ENCODE measurements at places on chromosomes 11 and 22.

GRCh38 chr11:120800206-120800605 lies 223.7 kb upstream of the TBCEL start:
- no peak for DNase-seq

- DNase-seq, result no peak
Measured at GRCh38 chr11:9884601-9885000, 220.7 kb downstream of the SWAP70 start.

DNA sequence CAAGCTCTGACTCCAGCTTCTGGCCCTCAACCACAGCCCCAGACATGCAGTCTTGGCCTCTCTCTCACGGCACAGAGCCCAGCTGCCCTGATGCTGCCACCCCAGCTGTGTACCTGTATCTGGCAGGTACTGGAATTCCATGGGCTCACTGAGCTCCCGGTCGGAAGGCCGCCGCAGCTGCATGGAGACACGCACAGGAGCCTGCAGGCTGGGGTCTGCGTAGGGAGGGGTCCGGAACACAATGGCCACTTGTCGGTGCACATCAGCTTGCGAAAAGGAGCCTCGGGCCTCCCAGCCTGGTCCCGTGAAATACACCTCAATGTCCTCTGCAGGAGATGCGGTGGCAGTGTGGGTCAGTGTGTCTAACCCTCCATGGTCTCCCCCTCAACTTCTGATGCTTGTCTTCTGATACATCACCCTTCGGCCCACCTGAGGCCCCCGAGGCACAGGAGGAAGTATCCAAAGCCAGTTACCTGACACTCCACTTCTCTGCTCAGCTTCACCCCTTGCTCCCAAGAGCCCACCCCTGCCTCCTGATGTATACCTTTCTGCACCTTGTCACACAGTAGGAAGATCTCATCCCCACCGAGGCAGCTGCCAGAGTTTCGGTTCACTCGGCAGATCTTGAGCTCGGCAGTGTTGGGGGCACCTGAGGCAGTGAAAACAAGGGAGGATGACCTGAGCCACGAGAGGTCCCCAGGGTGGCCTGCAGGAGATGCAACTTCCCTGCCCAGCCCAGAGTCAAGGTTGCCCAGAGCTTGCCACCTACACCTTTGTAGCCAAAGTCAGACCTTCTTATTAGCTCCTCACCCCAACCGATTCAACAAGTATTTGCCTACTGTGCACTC lies 4.3 kb downstream of the RELA start:
- DNase-seq, result no peak

- no peak for DNase-seq
Measured at GRCh38 chr11:96964661-96965060, 574.8 kb downstream of the JRKL start.

- DNase-seq, result no peak
Measured at GRCh38 chr11:3008746-3009336, 16.7 kb upstream of the NAP1L4 start.

- no peak for DNase-seq
Measured at GRCh38 chr22:46547883-46548244, 10.4 kb upstream of the CELSR1 start.

DNA sequence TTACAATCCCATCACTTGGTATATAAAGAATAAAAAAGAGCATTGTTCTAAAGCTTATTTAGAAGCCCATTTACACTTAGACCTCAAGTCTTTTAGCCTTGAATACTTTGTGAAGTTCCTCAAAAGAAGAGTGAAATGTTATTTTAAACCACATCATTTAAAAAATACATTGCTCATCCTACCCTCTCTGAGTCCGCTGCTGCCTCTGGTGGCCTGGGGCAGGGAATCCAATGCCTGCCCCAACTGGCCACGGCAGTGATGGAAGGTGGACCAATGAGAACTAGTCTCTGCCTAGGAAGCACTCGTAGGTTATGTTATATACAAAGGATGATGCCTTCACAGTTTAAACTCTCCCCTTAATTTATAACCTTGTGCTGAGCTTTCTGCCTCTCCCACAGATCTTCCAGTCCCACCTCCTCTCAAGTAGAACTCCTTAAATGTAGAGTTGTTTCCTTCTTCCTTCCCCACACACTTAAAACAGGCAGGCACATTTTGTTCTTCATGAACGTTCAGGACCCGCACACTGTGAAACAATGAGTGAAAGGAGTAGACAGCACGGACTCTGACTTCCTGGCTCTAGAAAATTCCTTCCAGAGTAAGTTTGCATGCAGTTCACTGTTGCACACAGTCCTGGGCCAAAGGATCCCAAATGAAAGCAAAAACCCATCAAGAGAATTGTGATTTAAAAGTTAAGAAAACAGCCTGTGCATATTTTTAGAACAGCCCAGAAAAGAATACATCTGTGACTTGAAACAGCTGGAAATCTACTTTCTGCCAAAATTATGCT lies 167.8 kb downstream of the RRAS2 start:
- no peak for DNase-seq

DNA sequence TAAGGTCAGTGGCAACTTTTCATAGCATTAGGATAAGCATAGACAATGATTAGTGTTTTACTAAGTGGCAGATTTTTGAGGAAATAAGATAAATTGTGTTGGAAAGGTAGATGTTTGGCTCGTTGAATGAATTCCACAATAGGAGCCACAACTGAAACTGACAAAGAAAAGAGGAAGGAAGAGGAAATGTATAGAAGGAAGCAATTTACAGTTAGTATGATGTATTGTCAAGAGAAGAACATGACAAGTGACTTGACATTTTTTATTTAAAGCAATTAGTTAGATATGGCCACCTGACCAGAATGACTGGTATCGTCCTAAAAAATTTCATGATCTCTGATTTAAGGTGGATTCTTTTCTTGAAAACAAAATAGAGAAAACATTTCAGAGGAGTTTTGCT lies 3.1 kb upstream of the RAG2 start:
- no peak for DNase-seq

- no peak for DNase-seq
Measured at GRCh38 chr22:38462960-38463784, 4.7 kb upstream of the KDELR3 start.

- DNase-seq, result no peak
Measured at GRCh38 chr11:11073996-11074395, 216.1 kb upstream of the ZBED5 start.

DNA sequence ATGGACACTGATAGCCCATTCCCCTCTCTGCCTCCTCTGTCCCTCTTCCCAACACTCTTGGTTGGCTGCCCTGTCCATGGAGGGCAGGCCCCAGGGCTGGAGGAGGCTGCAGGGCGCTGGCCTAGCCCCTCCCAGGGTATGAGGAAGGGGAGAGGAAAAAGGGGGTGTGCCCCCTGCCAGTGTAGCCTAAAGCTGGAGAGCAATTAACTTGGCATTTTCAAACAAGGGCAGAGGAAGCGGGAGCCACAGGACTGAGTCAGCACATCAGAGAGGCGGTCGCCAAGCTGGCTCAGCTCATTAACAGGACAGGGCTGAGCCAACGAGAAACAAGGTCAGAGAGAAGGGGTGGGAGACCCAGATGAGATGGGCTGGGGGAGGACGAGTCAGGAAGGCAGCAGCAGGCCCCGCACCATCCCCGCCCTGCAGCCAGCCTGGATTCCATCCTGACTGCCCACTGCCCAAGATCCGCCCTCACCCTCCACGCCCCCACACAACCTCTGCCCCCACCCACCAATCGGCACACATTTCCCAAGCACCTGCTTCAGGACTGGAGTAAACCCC lies 76.3 kb downstream of the BUD13 start:
- no peak for DNase-seq

- DNase-seq, result no peak
Measured at GRCh38 chr22:26431261-26431995, 2.4 kb downstream of the ASPHD2 start.

DNA sequence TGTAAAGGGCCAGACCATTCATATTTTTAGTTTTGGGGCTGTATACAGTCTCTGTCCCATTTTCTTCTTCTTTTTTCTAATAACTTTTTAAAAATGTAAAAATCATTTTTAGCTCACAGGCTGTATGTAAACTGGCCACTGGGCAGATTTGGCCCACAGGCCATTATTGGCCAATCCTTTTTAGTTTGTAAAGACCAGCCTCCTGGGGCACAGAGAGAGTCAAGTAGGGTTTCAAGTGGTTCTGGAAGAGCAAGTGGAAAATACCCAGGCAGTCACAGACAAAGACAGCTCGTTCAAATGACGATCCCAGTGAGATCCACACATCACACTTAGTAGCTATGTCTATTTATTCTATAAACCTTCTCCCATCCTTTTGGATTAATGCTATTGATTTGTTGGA lies 150.2 kb upstream of the ARHGAP20 start:
- DNase-seq, result no peak

DNA sequence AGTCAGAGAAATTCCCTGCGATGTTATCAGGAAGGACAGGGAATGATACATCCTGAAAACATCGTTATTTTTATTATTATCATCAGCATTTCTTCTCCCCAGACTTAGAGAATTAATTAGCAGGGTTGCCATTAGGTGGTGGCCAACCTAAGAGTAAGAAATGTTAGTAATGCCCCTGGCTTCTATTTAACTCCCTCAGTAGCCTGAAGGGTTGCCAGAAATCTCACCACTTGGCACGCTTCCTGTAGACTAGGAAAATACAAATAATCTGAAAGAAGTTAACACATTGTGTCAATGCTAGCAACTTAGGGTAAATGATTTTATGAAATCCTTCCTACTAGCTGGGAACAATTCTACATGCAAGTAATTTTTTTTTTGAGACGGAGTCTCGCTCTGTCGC lies 45.5 kb downstream of the ENDOD1 start:
- no peak for DNase-seq

DNA sequence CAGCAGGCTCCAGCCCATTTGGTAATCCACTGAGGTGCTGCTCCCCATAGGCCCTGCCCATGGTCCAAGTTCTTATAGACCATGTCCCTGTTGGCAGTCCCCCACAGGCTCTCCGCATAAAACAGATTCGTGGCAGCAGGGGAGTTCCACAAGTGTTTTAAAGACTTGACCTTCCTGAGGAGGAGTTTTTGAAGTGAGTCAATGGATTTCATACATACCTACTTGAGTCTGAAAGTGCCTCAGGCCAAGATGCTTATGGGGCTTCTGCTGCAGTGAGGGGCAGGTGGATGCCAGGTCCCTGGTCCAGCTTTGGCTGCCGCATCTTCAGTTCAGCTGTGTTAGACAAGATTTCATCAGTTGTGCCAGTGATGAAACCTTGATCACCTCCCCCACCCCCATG lies 43.3 kb downstream of the CABIN1 start:
- no peak for DNase-seq

DNA sequence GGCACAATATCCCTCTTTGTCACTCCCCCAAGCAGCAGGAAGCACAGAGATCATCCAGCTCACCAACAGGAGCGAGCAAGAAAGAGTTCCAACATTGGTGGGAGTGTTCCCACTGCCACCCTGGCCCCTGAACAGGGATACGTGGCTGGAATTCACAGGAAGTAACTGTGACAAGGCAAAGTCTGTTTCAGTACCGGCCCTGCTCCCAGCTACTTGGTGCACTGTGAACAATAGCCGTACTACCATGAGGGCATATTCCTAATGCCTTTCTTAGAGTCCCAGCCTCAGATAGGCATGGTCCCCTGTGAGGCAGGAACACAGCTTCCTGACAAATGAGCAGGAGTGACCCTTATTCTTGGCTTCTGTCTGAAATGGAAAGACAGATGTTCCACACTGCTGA lies 1.8 kb upstream of the SLC37A2 start:
- DNase-seq, result no peak

- no peak for DNase-seq
Measured at GRCh38 chr11:35232891-35233330, 93.9 kb downstream of the CD44 start.

DNA sequence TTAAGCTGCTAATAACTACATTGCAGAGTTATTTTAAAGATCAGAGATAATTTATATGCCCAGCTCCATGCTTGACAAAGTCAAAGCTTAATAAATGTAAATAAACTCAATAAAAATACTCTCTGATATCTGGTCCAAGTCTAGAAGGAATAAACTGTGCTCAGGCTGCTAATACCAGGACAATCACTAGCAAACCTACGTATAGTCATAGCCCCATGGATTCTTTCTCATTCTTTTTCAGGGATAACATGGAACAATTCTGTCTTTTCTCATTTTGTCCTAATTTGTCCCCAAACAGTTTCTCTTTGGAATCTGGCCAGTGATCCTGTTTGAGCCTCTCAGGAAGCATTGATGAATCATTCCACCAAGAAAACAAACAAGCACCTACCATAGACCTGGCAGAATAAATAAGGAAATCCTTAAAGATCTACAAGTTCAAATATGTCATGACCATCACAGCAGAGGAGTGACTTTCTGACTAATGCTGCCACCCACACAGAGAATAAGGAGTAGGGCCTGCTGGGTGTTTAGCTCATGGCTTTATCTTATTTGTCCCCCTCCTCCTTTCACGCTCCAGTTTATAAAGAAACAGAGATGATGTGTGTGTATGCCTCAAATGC lies 14.1 kb upstream of the B3GNT6 start:
- no peak for DNase-seq

GRCh38 chr22:26592421-26592891 lies 2.5 kb upstream of the TPST2 start:
- no peak for DNase-seq

DNA sequence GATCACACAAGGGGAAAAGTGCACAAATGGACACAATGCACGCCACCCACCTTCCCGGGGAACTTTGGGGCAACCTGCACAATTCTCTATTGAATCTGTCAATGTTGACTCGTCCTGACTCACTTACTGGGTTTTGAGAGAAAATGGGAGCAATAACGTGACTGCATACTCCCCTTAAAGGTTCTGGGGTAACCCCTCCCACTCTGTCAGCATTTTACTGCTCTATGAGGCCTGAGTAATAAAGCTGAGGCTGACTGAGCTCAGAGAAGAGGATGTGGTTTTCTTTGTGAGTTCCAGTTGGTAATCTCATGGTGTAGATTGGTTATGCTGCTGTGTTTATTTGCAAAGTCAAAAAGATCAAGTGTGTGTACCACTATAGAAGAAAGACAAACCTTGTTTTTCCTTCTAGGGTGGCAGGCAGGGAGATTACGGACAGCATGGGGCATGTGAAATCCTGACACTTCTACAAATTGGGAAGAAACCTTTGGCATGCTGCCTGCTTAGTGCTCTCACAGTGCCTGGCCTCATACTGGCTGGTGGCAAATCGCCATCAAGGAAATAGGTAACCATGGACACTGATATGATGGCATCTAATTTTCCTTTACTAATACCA lies 16.1 kb upstream of the APOA1 start:
- peak; percentile 72 for DNase-seq

GRCh38 chr22:24191381-24191841 lies 10.1 kb downstream of the SUSD2 start:
- no peak for DNase-seq

- no peak for DNase-seq
Measured at GRCh38 chr11:1791912-1792311, 28.2 kb upstream of the CTSD start.

DNA sequence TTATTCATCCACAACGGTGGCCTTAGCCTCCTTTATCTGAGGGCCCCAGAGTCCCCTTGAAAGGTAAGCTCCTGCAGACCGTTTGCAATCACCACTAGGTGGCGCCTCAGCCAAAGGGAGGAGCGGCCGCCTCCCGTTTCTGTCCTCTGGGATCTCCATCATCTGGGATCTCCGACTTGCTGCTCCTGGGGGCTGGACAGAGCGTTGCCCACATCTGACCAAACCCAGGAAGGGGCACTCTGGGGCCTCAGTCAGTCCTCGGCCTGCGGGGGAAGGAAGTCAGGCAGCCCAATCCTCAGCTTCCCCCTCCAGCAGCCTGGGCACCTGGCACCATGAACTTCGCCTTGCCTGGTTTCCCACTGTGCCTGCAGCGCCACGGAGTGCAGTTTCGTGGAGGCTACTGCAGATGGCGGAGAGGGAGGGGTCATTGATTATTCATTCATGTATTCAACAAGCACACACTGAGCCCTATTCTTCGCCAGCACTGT lies 23.5 kb downstream of the TP53I11 start:
- DNase-seq, result peak; percentile 57

Data from germinal center (tissue), 1 donor.